ENCODE measurements at places on chromosomes 16 and 17.

- peak; percentile 59 for DNase-seq
These were observed 12.7 kb downstream of the SLC35B1 start for GRCh38 chr17:49694847-49695697.

- DNase-seq = no peak
These were observed 285.2 kb downstream of the SEC14L1 start for GRCh38 chr17:77425791-77426641.

DNA sequence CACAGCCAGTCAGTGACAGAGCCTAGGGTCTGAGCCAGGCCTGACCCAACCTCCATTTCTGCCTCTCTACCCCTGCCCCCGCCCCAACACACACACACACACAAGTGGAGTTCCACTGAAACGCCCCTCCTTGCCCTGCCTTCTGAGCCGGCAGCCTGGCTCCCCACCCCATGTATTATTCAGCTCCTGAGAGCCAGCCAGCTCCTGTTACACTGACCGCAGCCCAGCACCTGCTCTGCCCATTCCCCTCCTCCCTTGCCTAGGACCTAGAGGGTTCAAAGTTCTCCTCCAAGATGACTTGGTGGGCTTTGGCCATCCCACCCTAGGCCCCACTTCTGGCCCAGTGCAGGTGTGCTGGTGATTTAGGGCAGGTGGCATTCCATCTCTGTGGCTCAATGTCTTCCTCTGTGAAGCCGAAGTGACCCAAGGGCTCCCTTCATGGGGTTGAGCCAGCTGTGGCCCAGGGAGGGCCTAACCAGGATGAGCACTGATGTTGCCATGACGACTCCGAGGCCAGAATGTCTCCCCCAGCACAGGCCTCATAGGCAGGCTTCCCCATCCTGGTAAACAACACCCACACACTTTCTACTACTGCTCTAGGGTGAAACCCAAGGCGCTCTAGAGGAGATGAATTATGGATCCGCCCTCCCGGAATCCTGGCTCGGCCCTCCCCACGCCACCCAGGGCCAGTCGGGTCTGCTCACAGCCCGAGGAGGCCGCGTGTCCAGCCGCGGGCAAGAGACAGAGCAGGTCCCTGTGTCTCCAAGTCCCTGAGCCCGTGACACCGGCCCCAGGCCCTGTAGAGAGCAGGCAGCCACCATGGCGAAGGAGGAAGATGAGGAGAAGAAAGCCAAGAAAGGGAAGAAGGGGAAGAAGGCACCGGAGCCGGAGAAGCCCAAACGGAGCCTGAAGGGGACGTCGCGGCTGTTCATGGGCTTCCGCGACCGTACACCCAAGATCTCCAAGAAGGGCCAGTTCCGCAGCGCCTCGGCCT, 9.7 kb downstream of the MYO15A start:
- no peak for DNase-seq

GRCh38 chr16:19639986-19640421, 78.0 kb downstream of the KNOP1 start:
- no peak for DNase-seq

GRCh38 chr16:67814567-67814966, 7.9 kb downstream of the TSNAXIP1 start:
- DNase-seq = no peak

DNA sequence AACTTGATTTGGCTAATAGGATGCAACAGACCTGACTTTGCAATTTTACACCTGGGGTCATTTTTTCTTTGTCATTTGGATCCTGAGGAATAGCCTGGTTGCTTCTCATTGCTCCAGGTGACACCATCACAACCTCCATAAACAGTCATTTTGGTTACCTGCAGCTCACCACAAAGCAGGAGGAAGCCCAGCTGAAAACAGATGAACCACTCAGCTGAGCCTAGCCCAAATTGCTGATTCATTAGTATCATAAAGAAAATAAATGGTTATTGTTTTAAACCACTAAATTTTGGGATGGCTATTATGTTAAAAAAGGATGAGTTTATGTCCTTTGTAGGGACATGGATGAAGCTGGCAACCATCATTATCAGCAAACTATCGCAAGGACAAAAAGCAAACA, 841.0 kb upstream of the EEF2KMT start:
- no peak for DNase-seq

GRCh38 chr17:67867591-67867990, 42.3 kb downstream of the BPTF start:
- DNase-seq = no peak

- no peak for DNase-seq
These were observed 73.0 kb downstream of the PRKCB start for GRCh38 chr16:23908790-23909189.

DNA sequence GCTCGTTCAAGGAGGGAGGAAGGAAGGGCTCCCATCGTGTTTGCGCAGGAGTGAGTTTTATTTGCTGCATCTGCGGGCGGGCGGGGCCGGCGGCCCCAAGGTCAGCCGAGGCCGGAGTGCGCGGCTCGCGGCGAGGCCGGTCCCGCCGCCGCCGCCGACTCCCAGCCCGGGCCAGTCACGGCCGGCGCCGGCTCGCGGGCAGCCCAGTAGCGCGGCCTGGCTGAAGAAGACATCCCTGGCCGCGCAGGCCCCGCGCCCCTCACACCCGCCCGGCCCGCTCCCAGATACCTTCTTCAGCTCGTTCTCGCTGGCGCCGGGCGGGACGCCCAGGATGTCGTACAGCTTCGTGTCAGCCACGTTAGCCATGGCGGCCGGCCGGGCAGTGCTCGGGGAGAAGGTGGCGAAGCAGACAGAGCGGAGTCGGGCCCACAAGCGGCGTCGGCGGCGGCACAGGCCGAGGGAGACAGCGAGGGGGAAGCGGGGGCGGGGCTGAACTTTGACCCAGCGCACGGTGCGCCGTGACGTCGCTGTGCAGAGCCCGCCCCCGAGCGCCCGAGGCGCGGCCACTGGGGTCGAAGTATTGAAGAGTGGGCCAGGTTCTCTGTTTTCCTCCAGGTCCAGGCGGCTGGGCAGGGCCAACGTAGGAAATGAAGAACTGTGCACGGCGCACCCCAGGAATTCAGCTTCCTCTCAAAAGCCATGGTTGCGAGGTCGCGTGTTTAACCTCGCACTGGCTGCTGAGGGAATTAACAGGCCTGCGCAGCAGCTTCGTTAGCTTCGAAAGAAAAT, at the start of gene DNAJA2:
Gene DNAJA2, minus strand, starts transcription at position 468 of the 789 bp plus-strand sequence. Its CDS starts 102 bp downstream, at position 366.
- DNase-seq = peak; percentile 83

- no peak for DNase-seq
These were observed 403.8 kb downstream of the SEC14L1 start for GRCh38 chr17:77544347-77545110.

GRCh38 chr17:45248132-45248957, 13.5 kb downstream of the SPATA32 start:
- DNase-seq = peak; percentile 79

DNA sequence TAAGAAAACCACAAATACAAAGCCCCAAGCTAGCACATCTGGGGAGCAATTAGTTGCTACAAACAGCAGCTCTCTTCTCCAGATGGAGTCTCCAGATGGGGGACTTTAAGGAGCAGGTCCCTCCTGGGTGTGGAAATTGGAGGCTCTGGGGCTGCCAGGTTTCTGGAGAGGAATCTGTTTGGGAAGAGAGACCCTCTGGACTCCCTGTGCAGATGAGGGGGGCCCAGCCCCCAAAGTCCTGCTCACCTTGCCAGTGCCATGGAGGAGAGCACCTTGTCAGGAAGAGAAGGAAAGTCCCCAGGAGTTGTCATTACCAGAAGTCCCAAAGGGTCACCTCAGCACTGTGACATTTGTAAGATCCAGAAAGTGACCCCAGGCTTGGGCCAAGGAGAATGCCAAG, 14.8 kb downstream of the TEKT5 start:
- no peak for DNase-seq

GRCh38 chr16:30409125-30410060, 2.0 kb downstream of the ZNF771 start:
- peak; percentile 88 for DNase-seq

GRCh38 chr17:47763913-47764582, 31.0 kb downstream of the TBX21 start:
- DNase-seq = no peak

GRCh38 chr16:709566-710499, 4.2 kb upstream of the FBXL16 start:
- DNase-seq = no peak

DNA sequence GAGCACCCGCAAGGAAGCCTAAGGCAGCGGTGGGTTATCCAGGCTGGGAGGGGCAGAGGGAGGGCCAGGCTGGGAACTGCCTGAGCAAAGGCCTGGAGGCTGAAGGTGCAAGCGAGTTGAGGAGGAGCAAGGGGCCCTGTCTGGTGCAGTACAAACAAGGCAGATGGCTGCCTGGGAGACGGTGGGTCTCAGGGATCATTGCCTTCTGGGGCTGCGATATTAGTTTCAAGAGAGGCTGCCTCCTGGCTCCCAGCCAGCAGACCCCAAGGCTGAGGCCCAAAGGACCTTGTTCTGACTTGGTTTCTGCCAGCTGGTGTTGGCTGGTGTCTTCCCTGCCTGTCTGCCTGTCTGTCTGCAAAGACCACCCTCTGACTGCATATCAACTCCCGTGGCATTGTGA, 154.0 kb downstream of the IRF8 start:
- DNase-seq = no peak

- DNase-seq = no peak
These were observed 83.2 kb upstream of the GNAO1 start for GRCh38 chr16:56108056-56108471.

DNA sequence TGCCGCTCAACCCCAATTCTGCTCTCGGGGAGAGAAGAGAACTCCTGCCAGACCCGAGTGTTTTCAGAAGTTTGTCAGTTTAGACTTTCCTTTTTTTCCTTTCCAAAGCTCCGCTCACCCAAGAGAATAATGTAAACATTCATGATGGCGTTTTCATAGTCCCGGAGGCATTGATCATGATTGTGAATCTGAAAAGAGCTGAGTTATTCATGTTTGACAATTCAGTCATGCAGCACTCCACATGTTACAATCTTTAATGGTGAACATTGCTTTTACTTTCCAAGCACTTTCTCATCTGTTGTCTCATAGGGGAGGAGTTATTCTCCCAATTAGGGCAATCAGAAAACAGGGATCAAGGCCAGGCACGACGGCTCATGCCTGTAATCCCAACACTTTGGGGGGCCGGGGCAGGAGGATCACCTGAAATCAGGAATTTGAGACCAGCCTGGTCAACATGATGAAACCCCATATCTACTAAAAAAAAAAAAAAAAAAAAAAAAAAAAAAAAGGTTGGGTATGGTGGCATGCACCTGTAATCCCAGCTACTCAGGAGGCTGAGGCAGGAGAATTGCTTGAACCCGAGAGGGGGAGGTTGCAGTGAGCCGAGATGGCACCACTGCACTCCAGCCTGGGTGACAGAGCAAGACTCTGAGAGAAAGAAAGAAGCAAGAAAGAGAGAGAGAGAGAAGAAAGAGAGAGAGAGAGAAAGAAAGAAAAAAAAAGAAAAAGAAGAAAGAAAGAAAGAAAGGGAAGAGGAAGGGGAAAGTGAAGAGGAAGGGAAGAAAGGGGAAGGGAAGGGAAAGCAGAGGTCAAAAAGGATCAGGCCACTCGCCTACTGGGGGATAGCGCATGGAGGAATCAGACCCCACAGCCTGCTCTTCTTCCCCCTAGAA, 70.0 kb upstream of the TNRC6C start:
- no peak for DNase-seq

DNA sequence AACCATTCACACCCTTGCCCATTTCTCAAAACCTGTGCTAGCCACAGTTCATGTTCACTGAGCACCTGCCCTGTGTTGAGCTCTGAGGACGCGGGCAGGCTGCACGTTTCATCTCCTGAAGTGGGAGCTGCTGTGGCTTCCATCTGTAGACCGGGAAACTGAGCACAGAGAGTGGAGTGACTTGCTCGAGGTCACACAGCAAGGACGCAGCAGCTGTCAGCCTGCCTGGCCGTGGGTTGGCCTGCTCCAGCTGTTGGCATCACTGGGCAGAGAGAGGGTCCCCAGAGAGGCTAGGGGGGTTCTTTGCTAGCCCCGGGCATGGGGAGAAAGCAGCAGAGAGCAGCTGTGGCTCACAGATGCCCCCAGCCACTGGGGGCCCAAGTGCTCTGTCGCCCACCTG, 28.8 kb downstream of the ZFPM1 start:
- no peak for DNase-seq

- DNase-seq = no peak
These were observed 36.7 kb upstream of the PIK3R6 start for GRCh38 chr17:8904201-8904600.

DNA sequence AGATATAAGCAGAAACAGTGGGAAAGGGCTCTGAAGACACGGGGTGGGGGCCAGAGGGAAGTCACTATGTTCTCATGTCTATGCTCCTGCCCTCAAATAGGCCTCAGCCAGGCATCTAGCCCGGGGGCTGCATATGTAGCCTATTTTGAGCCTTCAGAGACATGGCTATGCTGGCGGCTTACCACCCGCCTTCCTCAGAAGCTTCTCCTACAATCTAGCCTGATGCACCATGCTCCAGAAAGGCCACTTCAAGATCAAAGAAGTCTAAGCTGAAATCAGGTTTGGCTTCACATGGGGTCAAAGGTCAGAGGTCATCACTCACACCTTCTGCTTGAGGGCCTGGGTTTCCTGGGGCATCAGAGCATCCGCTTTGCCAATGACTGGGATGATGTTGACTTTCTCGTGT, 1.6 kb downstream of the SEPTIN1 start:
- no peak for DNase-seq

DNA sequence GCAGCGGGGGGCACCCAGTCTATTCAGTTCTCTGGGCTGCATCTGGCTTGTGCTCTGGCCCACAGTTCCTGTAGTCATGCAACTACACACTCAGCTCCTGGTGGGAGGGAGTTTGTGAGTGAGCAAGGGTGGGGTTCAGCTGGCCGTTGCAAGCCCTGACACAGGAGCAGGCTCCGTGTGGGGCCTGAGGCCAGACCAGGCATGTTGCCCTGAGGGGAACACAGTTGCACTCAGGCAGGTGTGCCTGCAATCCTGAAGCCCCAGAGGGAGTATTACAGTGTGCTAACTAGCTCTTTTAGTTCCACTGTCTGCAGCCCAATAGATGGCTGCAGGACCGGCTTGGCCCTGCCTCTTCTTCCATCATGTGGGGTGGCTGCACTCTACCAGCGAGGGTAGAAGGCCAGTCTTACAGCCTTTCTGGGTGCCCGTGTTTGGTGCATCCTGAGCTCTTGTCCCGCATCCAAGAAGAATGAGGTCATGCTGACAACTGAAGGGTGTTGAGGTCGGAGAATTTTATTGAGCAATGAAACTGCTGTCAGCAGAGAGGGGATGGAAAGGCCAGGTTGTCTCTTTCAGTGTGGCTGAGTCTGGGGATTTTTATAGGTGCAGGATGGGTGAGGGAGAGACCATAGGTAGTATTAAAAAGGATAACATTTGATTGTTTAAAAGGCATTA, 49.9 kb upstream of the ELAC2 start:
- no peak for DNase-seq

DNA sequence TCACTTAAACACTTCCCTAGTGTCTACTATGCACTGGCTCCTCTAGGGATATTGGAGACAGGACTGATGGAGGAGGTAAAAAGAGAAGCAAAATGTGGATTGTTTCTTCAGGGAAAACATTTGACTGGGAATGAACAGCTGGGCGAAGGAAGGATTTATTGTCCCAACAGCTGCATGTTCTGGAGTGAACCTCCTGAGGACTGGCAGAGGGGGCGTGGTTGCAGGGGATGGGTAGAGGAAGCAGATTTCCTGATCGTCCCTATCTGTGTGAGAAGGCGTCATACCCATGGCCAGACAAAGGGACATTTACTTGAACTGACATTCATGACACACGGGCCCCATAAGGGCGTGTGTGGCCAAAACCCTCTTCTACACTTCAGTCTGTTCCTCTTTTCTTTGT, 321.5 kb downstream of the MAP2K4 start:
- no peak for DNase-seq

GRCh38 chr17:47843391-47843730, 2.3 kb upstream of the SCRN2 start:
- no peak for DNase-seq
